NCI-H526 (cell line): ENCODE measurements at places on chromosomes 1 and 21.

DNA sequence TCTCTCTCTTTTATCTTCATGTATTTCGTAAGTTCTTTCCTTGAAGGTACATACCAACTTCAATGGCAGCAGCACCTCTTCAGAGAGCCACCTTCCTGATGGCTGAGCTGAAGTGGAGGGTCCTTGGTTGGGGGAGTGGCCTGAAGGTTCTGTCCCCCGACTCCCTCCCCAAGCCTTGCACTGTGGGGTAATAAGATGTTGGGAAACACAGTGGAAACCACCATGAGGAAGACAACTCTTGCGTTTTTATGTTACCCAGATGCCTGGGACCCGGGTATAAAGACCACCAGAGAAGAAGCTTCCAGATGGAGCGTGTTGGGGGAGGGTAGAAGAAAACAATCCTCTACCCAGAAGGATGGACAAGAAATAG lies 794 bp downstream of the KRTAP12-3 start:
- no peak for DNase-seq

- DNase-seq = peak; percentile 61
Measured at GRCh38 chr1:161018631-161018930, 2.4 kb downstream of the F11R start.

GRCh38 chr1:237763137-237763536 lies 127.6 kb downstream of the ZP4 start:
- DNase-seq = no peak

GRCh38 chr1:234746798-234747196 lies 136.8 kb upstream of the IRF2BP2 start:
- no peak for DNase-seq

DNA sequence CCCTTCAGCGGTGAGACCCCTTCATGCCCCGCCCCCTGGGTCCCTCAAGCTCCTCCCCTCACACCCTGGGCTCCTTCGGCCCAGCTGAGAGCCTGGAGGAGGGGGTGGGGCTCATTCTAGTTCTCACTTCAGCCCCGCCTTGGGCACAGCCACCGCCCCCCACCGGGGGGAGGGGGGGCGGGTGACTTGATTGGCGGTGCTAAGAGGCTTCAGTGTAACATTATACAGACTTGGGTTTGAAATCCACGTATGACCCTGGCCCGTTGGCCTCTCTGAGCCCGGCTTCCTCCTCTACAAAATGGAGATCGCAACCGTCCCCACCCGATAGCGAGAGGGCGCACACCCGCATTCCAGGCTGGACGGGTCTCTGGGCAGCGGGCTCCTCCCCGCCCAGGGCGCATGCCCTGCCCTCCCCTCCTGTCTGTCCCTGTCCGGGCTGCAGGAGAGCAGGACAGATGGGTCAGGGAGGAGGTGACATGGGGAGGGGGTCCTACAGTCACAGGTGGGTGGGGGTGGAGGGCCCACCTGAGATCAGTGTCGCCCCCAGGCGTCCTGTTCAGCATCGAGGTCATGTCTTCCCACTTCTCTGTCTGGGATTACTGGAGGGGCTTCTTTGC lies 5.1 kb downstream of the CLCNKB start:
- peak; percentile 38 for DNase-seq

- no peak for DNase-seq
Measured at GRCh38 chr1:30028939-30029338, 694.4 kb downstream of the MATN1 start.

DNA sequence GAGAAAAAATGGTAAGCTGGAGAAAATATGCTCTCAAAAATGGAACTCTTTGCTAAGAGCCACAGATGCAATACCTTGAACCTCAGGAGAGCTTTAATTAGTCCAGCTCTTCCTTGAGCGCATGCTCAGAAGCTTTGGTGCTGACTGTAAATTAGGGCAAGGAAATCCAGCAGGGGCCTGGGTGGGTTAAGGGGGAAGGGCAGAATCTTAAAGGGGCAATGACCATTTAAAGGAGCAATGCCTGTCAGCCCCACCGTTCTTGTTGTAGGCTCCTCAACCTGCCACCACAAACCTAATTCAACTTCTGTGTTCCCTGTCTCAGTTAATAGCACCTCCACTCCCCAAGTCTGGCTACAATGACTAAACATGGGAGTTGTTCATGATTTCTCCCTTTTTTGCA lies 6.8 kb upstream of the SLC22A15 start:
- peak; percentile 50 for DNase-seq

DNA sequence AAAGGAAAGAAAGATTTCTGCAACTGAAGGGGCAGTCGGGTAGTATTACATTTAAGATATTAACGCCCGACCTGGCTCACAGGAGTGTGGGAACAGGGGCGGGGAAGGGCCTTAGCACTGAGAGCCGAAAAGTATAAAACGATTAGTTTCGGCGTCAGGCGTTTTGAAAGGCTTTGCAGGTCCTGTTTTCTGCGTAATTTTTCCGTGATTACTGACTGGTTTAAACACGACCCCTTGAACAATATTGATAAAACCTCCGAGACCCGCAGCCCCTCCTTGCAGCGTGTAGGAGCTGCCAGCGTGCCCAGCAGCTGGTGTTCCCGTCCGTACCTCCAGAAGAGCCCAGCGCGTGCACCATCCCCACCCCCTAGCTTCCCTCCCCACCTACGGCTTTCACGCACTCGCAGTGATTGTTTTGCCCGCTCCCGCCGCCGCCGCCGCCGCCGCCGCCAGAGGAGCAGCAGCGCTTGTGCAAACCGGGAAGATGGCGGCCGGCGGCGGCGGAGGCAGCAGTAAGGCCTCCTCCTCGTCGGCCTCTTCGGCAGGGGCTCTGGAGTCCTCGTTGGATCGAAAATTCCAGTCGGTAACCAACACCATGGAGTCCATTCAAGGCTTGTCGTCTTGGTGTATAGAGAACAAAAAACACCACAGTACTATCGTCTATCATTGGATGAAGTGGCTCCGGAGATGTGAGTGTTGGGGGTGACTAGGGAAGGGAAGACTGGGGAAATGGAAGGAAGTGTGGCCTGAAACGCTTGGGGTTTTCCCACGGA lies 470 bp downstream of the RPRD2 start:
- DNase-seq = peak; percentile 85
